OCI-LY7 (cell line): ENCODE measurements at places on chromosomes 11 and 22.

DNA sequence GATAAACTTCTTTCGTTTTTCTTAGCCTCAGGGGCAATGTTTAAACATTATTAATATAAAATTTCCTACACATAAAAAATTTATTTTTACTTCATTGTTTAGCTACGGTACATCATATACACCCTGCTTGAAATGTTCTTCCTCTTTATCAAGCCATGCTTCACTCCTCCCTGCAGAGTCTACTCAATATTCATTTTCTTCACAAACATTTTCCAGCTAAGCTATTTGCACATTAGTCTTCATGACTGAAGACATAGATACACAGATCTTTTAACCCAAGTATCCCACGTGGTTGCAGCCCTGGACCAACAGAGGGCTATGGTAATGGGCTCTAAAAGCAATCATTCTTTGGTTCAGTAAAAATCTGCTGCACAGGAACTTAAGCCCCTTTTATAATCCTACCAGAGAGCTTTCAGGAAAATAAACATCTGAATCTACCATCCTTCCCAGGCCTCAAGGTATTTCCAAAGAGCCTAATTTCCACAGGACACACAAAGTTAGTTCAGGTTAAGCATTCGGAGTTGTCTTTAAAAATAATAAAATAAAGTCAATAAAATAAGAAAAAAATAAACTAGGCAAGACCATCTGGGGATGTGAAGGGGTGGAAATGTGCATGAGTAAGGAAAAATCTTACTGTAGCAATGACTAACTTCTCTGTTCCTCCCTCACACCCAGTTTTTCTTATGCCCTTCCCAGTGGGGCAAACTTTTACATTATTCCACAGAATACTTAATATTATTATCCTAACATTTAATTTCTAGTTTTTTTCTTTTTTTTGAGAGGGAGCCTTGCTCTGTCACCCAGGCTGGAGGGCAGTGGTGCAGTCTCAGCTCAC is 21.6 kb upstream of the OR6X1 start:
- no peak for DNase-seq

DNA sequence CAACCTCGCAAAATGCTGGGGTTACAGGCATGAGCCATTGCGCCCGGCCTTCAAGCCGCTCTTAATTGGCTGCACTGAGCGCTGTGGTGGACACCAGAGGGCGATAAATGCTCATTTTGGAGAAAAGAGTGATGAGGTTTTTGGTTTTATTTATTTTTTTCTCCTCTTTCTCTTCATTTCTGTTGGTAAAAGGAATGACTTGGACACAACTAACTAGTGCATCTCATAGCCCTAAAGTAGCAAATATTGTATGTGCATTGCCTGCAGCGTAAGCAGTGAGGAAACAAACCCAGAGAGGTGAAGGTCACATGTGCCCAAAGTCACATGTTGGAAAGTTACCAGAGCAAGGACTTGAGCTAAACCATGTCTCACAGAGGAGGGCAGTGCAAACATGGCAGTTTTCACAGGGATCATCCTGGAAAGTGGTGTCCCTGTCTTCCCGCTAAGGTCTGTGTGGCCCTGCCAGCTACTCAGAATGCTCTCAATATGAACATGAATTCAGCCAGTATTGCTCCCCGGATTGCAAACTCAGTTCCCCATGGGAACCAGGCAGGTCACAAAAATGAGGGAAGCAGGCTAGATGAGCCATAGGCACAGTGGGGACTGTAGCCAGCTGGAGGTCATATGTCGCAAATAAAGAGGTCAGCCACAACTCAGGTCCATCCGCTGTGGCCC is 8.6 kb upstream of the CD82 start:
- peak; percentile 80 for DNase-seq

DNA sequence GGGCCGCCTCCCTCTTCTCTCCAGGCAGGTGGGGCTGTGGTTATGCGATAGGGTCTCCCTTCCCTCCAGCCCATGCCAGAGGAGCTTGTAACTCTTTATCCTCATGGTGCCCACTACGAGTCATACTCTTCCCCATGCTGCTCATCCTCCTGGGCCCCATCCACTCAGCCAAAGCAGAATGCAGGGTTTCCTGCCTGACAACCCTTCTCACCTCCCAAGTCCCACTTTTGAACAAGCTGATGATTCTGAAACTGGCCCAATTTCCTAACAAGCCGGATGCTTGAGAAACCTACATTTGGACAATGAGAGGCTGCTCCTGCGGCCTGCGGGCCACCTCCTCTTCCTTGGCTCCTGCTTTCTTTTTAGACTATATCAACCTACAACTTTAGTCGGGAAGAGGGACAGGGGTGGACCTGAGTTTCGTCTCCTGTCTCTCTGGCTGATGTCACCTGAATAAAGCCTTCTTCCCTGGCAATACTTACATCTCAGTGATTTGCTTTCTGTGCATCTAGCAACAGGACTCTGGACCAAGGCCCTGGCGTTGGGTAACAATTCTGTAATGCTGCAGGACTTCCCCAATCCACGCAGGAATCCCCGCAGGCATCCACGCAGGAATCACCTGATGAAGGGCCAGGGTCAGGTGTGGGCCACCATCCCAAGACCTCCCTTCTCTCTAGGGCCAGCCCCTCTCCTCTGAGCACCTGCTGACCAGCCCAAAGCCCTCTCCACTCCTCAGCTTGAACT is 1.5 kb upstream of the NDUFS8 start:
- no peak for DNase-seq

DNA sequence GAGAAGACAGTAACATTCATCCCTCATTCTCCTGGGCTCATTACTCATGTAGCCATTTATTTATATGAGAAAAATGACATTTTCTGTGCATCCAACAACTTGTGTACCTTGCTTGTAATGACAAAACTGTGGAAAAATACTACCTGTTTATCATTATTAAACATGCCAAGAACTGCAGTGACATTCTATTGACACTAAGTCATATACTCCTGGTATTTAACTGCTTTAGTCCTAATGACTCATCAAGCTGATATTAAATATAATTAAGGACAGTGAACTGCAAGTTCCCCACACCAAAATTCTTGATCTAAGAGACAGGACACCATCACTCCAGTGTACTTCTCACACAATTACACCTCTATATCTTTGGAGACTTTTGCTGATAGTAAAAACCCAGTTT is 1328.7 kb upstream of the RAG2 start:
- no peak for DNase-seq

- DNase-seq, result no peak
Observed at GRCh38 chr11:91136631-91137030, 913.8 kb upstream of the CHORDC1 start.

GRCh38 chr11:46072172-46072964 is 48.9 kb downstream of the PHF21A start:
- DNase-seq, result no peak

GRCh38 chr11:3914805-3915204 is 59.3 kb downstream of the STIM1 start:
- no peak for DNase-seq

DNA sequence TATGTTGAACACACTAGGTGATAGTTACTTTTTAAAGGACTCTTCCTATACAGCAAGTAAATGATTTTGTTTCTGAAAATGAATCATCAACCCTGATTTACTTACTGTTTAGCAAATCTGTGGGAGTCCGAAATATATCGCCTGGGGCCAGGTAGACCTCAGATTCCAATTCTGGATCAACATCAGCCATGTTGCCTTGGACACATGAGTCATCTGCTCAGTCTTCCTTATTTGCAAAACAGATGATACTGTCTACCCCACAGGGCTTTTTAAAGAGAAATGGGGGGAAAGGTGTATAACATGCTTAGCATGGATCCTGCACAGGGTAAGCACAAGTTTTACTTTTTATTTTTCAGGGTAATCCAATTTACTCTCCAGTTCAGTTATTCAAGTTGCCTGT is 324.2 kb downstream of the TENM4 start:
- no peak for DNase-seq

DNA sequence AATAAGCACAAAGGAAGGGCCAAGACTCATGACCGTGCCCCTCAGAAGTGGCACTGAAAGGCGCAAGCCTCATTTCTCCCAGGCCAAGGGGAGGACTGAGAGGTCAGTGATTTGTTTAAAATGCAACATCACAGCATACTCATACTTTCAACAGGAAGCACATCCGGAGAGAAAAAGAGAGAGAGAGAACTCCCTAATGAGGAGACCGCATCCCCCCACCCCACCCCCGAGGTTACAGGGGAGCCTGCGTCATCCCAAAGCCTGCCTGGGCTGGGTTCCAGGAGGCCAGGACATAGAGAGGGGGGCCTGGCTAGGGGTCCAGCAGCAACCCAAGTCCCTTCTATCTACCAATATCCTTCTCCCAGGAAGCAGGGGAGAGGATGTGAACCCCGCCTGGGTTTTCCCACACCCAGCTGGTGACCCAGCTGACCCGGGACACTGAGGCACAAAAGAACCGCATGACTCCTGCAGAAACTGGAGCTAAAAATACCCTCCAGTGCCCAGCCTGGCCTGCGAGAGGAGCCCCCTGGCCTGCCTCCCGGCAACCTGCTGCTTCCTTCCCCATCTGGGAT is 3.8 kb downstream of the CSNK1E start:
- DNase-seq, result peak; percentile 41

DNA sequence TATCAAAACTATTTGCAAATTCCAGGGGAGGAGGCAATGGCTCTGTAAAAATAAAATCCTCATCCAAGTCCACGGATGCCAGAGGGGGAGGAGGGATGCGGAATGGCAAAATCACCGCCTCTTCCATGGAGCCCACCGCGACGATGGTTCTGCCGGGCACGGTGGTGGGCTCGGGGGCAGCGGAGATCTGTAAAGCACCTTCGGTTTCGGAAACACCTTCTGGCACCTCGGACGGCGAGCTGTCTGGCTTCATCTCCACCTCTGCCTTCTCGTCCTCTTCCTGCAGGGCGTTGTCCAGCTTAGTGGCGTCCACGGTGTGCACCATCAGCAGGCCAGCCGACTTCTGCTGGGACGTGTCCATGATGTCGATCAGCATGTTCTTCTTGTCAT is 87.7 kb downstream of the CTTN start:
- DNase-seq, result no peak

DNA sequence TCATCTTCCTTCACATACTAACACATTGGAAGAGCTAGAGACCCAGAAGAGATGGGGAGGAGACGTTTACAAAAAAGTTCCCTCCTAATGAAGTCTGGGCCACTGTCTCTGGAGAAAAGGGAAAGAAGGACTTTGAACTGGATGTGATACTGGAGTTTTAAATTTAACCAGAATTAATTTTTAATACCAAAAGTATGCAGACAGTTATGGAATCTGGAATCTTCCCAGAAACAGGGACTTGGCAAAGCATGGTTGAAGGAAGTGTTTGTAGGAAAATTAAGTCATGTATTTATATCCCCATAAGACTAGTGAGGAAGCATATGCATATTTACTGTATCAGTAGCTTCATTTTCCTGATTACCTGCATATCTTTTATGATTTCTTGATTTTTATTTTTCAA is 215.5 kb downstream of the TTC28 start:
- no peak for DNase-seq

GRCh38 chr22:25235547-25236290 is 16.3 kb downstream of the CRYBB2 start:
- DNase-seq, result peak; percentile 79

DNA sequence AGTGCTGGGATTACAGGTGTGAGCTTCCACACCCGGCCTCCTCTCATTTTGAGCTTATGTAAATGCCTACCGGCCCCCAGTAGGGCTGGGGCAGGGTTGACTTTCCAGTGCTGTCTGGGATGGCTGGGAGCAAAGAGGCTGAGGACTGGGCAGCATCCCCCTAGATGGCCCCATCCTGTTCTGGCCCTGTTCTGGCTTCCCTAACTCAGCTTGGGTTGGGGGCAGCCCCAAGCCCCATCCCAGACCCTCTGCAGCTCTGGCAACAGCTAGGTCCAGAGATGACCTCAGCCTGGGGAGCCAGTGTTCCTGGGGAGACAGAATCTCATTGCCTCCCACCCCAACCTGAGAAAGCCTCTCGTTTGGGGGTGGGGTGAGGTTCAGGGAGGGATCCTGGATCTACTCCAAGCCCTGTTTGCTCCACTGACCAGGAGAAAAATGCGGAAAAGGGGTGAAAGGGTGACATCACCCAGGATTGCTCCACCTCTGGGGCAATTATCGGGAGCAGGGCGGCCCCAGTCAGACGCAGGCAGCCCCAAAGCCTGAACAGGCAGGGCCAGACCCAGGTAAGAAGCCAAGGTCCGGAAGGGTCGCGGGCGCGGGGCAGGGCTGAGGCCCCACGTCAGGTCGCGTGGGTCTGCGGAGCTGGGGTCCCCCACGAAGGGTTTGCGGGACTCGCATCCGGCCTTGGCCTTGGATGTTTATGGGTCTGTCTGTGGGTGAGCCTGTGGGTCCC is at the start of gene PNPLA2:
Gene PNPLA2 (plus strand): TSS at position 519 of the 733 bp plus-strand sequence. CDS start 805 bp downstream, outside the sequence.
- DNase-seq, result no peak

DNA sequence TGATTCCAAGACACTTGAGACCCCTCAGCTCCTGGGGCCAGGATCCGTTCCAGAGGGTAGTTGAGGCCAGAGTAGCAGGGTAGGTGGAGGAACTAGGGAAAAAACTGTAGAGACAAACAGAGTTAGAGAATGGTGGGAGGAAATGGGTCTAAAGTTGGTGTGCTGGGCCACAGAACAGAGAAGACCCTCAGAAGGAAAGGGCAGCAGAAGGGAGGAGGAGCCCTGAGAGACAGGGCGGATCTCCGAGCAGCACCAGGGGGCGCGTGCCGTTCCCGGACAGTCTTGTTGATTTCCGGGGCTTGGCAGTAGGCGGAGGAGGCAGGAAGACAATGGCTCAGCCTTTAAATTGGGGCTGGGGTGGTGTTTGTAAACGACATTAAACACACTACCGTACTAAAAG is 2.4 kb upstream of the CECR2 start:
- peak; percentile 67 for DNase-seq

- peak; percentile 65 for DNase-seq
Observed at GRCh38 chr11:3855808-3856491, 486 bp downstream of the STIM1 start.

GRCh38 chr22:20463324-20464095 is 25.9 kb upstream of the SCARF2 start:
- peak; percentile 86 for DNase-seq

GRCh38 chr11:77113382-77114088 is 10.9 kb downstream of the OMP start:
- DNase-seq, result peak; percentile 18
